ENCODE measurements at places on chromosomes 16 and 17.
A peak's percentile ranks its signal among the peaks of the same experiment; 100 is the strongest.

- DNase-seq = no peak
These were observed 221.2 kb downstream of the PRKCA start for GRCh38 chr17:66523378-66524200.

DNA sequence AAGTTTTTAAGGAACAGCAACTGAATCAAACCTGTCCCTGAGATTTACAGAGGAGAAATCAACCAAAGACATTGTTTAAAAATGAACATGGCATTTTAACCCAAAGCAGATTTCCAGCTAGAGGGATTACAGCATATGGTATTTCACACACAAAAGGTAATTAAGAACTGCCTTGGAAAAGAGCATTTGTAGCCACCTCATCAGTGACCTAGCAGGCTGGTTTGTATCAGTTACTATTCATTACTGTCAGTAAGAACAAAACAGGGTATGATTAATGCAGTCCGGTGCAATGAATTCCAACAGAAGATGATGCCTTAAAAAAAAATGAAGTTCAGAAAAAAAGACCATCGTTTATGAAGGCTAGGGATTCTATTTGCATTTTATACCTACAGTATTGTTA lies 219.9 kb downstream of the CHD9NB start:
- DNase-seq = no peak

DNA sequence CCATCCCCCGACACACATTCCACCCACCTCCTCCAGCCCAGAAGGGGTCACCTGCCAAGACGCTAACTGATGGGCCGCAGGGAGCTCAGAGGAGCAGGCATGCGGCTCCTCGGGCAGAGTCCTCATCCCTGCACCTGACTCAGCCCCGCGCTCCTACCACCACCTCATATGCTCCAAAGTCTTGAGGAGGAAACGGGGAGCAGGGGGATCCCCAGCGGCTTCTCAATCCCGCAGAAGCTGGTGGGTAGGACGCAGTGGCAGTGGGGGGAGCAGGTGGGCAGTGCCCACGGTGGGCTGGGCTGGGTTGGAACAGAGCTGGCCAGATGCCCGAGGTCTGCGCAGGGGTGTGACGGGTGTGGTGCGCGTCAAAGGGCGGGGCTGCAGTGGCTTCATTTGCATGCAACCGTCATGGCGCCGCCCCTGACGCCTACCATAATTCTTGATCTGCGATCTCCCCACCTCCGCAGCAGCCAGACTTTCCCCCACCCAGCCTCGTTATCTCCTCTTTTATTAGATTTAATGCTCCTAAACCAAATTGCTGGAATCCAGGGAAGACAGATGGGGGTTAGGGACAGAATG lies 39.0 kb upstream of the EMP2 start:
- DNase-seq = peak; percentile 70

DNA sequence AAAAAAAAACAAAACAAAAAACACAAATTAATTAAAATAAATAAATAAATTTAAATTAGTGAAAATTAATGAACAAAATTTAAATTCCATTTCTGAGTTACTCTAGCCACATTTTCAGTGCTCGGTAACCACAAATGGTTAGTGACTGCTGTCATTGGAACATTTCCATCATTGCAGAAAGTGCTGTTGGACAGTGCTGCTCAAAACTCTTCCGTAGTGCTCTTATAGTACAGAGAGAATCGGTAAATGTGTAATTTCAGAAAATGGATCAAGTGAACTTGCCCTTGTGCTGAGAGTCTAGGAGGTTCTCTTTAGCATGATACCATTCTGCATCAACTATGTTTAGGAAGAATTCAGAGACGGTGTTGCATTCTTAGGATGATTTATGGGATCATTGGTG lies 23.7 kb downstream of the ZNRF1 start:
- no peak for DNase-seq

- no peak for DNase-seq
These were observed 19.2 kb downstream of the CLEC19A start for GRCh38 chr16:19304750-19305149.

GRCh38 chr16:14566599-14566998 lies 63.5 kb downstream of the PARN start:
- no peak for DNase-seq

- no peak for DNase-seq
These were observed 8.1 kb downstream of the ZP2 start for GRCh38 chr16:21203155-21203797.

- DNase-seq = no peak
These were observed 2.7 kb upstream of the TMIGD1 start for GRCh38 chr17:30336369-30337171.

GRCh38 chr17:36888236-36888951 lies 48.9 kb upstream of the LHX1 start:
- DNase-seq = no peak

GRCh38 chr17:28196636-28197035 lies 122.4 kb upstream of the TMEM97 start:
- DNase-seq = no peak

GRCh38 chr16:56370185-56370874 lies 55.0 kb downstream of the AMFR start:
- no peak for DNase-seq

DNA sequence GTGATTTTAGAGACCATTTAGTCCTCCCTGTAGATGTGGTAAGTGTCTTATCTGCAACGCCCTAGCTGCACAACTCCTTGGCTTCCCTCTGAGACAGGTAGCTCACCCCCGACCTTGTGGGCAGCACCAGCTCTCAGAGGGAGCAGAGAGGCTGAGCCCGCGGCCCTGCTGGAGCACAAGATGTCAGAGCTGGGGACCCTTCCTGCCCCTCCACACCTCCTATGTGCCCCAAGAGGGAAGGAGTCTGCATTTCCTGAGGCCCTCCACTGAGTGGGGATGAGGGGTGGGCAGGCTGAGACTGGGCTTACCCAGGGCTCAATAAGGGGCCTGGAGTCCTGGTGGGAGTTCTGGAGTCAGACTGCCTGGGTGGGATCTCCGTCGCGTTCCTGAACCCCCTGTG lies 12.2 kb upstream of the ADGRG1 start:
- no peak for DNase-seq

DNA sequence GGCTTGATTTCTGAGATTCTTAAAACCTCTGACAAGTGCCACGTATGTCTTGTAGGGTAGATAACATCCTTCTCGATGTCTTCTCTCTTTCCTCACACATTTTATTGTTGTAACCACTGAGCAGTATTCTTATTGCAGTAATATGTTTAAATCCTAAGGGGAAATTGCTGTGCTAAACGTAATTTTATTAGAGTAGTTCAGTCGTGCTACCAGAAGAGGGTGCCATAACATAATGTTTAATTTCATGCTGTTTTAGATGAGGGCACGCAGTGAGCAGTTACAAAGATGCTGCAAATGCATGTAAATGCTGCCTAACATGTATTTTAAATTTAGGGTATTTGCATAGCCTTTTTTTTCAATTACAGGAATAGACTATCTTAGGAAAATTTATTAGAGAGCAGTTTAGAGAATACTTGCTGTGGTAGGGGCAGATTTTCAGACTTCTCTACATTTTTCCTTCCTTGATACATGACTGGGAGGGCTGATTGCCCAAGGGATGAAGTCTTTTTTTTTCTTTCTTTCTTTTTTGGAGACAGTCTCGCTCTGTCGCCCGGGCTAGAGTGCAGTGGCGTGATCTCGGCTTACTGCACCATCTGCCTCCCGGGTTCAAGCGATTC lies 51.7 kb downstream of the GAN start:
- peak; percentile 43 for DNase-seq

- no peak for DNase-seq
These were observed 22.2 kb upstream of the CYLD start for GRCh38 chr16:50719401-50720337.

DNA sequence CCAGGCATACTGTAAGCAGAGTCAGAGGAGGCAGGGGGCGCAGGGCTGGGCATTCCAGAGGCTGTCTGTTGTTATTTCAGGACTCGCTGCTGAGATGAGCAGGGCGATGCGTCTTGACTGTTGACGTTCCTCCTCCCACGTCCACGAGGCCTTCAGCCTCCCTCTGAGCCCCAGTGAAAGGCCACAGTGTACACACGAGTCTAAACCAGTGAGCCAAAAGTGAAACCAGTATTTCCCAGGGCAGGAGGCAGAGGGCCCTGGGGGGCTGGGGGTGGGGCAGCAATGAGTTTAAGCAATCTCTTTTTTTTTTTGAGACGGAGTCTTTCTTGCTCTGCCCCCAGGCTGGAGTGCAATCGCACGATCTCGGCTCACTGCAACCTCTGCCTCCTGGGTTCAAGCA lies 21.5 kb downstream of the SMTNL2 start:
- no peak for DNase-seq

- DNase-seq = no peak
These were observed 1.2 kb upstream of the AMFR start for GRCh38 chr16:56426585-56426984.

DNA sequence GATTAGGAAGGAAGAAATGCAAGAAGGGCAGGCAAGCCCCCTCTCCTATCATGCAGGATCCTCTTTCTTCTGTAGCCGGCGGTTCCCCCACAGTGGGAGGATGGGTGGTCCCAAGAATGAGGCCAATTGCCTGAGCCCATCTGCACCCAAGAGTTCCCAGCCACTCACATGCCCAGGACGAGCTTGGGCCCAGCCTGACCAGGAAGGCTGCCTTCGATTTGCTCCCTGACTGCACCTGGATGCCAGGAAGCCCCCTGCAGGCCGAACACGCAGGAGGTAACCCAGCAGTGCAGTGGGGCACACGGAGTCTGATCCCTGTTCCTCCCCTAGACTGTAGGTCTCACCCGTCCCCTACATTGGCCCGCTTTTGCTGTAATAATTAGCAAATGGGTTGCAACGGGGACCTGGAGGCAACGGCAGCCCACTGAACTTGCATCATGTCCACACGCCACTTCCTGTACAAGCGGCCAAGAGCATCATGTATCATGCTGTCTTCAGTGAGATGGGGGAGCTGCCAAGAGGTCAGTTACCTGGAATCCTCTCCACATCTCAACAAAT lies 67.5 kb downstream of the AMFR start:
- no peak for DNase-seq

DNA sequence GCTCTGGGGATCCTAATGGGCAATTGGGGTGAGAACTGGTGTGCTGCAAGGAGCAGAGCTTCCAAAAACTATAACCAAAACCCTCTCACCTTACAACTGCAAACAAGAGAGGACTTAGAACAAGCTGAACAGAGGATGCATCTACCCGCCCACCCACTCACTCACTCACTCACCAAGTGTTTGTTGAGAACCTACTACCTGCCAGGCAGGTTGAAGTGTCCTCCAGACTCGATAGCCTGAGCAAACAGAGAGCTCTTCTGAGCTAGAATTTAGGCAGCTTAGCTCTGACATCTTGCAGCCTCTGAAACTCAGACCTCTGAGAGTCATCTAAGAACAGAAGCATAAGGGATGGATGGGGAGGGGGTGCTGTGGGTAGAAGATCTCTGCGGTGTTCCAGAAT lies 41.2 kb downstream of the CACNG3 start:
- no peak for DNase-seq

GRCh38 chr17:4463818-4464476 lies 30.2 kb downstream of the SPNS3 start:
- peak; percentile 62 for DNase-seq

GRCh38 chr16:72926177-72927070 lies 121.5 kb downstream of the ZFHX3 start:
- DNase-seq = no peak

DNA sequence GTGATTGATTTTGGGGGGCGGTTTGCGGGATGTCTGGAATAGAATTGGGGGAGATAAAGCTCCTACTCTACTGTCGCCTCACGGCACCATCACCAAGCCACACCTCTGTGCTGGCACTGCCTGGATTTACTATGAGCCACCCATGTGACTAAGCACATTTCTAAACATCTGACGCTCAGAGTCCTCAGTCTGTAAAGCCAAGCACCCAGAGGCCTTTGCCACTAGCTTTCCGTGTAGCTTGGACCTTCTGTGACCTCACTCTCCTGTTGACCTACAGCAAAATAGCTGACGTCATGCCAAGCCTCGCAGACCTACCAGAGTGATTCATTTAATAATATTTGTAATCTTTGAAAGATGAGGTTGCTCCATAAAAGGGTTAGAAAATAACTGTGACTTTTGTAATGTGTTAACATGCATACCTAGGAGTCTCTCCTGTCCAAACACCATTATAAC lies 38.5 kb upstream of the MYOCD start:
- DNase-seq = no peak

DNA sequence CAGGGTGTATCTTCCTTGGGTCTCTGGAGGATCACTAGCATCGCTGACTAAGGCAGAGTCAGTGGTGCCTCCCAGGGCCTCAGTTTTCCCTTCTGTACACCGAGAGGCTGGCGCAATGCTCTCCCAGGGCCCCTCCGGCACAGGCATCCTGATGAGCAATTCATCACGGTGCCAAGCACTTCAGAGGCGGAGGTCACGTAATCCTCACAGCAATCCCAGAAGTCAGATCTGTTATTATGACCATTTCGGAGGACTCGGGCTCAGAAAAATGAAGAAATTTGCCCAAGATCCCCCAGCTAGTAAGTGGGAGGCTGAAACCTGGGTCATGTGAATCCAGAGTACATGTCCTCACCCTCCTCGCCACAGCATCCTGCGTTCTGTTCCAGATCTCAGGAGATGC lies 46.5 kb downstream of the AIPL1 start:
- no peak for DNase-seq

DNA sequence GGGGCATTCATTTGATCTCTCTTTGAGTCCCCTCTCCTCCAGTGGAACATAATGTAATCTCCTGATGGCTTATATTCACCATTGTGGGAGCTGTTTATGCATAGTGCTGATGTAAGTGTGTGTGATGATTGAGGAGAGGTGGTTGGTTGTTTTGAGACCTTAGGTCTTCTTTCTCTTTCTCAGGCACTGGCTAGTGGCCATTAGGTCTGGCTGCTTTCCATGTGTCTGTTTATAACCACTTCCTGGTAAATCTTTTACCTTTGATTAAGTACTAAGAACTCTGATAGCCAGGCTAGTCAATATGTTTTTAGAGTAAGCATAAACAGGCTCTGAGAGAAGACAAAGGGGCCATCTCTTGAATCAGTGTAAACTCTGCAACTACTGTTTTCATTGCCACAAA lies 27.9 kb downstream of the VAT1L start:
- no peak for DNase-seq

GRCh38 chr17:50828508-50829170 lies 6.7 kb upstream of the WFIKKN2 start:
- DNase-seq = no peak

DNA sequence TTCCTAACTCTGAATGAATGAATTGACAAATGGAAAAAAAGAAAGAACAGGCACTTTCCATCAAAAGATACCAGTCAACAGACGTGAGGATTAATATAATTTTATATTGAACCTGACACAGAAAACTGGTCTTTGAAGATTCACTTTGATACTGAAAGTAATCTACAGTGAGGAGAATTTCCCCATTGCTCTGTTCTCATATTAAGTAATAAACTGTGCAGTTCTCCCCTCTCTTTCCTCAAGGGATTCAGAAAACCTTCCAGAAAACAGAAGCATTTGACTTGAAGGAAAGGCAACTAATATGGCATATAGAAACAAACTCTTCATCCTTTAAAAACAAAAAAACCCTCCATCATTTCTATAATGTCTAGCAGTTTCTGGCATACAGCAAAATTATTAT lies 2.2 kb downstream of the TEX2 start:
- DNase-seq = no peak

DNA sequence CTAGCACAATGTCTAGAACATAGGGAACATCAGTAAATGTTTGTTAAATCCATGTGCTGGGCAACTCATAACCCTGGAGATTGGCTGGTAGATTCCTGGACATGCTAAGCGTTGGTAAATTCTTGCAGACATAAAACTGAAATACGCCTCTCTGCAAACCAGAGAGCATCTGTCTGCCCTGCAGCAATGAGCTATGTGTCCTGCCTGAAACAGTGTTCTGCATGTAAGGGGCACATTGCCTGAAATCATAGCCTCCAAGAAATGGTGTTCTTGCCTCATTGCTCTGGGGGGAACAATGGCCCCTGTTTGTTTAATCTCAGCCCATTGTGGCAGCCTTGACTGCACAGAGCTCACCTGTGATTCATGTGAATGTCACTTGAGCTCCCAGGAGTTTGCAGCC lies 113.5 kb upstream of the CCL2 start:
- DNase-seq = no peak
